ENCODE measurements at places on chromosomes 7 and 10.

DNA sequence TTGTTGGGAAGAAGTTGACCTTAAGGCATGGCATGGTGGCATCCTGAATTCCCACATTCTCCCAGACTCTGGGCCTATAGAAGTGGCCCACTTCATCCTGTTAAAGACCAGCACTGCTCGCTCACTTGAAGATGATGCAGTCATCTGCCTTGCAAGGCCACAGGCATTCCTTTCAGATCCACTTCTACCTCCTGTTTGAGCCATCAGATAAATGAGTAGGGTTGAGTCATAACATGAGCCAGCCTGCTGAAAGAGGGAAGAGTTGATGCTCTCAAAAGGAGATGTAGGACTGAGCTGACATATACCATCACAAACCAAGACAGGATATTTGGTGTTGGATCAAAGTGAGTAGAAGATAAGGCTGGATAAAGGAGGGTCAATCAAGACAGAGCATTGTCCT is 1.5 kb upstream of the EBLN1 start:
- DNase-seq, result no peak

DNA sequence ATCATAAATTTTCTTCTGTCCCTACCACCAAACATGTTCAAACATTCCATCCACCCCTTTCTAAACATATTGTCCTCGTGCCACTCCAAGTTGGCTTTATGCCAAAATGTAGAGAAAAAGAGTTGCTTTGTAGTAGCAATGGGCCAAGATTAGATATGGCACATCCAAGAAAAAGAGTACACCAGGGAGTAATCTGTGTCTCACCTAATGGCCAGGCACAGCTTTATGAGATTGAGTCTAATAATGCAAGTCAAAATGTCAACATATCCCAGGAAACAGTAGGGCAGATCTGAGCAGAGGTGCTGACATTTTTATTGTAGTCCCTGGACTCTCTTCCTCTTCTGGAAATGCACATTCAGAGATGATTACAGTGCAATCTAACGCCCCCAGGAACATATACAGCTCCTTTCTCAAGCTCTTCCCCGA is 5.7 kb upstream of the OR6V1 start:
- DNase-seq, result no peak

- DNase-seq, result no peak
Observed at GRCh38 chr7:41599760-41600159, 103.1 kb downstream of the INHBA start.

- no peak for DNase-seq
Observed at GRCh38 chr10:36202881-36203280, 560.8 kb upstream of the FZD8 start.

GRCh38 chr7:30312178-30312577 is 27.8 kb downstream of the ZNRF2 start:
- no peak for DNase-seq

DNA sequence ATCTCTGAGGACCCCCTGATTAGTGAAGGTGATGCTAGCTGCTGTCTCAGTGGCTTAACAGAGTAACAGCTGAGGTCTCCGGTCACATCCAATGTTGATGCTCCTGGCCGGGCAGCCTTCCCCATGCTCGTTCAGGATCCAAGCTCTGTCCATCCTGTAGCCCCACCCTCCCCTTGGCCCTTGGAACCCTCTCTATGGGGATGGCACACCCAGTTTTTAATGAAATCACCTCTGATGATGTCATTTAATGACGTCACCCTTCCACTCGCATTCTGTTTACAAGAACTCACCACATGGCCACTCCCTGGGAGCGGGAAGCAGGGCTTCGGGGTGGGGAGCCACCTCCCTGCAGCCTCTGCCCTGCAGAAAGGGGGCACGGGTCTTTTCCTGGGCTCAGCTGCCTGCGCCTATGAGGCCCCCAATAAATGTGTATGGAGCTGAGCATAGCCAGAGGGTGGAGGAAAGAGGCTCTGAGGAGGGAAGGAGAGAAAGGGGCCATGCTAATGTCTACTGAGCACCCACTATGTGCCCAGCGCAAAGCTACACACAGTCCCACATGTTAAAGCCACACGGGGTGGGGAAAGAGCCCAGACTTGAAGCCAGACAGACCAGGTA is 95.5 kb downstream of the OAT start:
- DNase-seq, result no peak

- no peak for DNase-seq
Observed at GRCh38 chr10:52663161-52663560, 109.4 kb downstream of the MBL2 start.

DNA sequence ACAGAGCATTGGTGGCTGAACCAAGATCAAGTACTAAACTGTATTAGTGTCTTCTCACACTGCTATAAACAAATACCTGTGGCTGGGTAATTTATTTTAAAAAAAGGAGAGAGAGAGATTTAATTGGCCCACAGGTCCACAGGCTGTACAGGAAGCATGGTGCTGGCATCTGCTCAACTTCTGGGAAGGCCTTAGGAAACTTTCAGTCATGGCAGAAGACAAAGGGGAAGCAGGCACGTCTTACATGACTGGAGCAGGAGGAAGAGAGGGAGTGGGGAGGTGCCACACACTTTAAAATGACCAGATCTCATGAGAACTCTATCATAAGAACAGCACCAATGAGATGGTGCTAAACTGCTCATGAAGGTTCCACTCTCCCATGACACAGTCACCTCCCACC is 95.2 kb upstream of the JCAD start:
- no peak for DNase-seq

- no peak for DNase-seq
Observed at GRCh38 chr7:92874567-92874966, 38.2 kb upstream of the CDK6 start.

DNA sequence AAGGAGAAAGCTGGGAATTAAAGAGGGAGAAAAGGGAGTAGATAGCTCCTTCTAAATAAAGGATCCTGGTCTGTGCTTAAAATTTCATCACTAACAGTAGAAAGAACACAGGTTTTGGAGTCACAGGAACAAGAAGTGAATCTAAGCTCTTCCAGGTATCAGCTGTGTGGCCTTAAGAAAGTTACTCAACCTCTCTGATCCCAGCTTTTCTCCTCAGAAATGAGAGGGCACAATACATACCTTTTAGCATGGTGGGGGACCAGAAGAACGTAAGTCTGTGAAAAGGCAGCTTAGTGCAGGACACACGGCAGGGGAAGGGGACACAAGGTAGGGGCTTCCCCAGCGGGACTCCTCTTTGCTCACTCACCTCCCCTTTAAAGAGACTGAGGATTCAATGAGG is 13.4 kb downstream of the GFRA1 start:
- no peak for DNase-seq

DNA sequence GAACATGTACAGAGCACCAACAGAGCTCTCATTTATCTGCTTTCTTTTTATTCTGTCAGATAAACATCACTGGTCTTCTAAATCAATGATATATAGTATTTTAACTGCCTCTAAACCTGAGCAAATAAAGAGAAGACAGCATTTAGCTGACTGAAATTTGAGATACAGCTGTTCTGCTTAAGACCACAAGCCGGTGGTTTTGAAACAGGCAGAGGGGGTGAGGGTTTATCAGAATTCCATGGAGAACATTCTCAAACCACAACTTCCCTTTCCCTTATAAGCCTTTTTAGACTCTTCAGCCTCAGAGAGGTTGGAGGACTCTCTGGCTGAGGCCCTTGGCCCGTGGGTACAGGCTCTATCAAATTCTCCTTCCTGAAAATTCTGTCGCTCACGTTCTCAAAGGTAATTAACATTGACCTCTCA is 87.4 kb upstream of the RSU1 start:
- no peak for DNase-seq

GRCh38 chr7:100893318-100893895 is 2.3 kb downstream of the ACHE start:
- no peak for DNase-seq

DNA sequence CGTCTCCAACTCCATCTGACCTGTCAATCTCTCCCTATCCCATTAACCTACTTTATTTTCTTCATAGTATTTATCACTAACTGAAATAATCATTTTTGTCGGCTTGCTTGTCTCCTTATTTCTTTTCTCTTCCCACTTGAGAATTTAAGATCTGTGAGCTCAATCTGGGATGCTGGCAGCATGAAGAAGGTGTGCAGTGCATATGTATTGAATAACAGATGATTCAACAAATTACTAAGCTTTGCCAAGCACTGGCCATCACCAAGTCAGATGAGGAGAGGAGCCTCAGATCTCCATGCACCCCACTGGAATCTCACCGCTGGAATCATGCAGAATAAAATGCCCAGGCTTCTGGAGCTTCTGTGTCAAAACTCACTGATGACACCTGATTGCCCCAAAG is 47.6 kb upstream of the PPP1R3C start:
- no peak for DNase-seq

- DNase-seq, result no peak
Observed at GRCh38 chr7:128003787-128004186, 27.4 kb downstream of the LRRC4 start.

DNA sequence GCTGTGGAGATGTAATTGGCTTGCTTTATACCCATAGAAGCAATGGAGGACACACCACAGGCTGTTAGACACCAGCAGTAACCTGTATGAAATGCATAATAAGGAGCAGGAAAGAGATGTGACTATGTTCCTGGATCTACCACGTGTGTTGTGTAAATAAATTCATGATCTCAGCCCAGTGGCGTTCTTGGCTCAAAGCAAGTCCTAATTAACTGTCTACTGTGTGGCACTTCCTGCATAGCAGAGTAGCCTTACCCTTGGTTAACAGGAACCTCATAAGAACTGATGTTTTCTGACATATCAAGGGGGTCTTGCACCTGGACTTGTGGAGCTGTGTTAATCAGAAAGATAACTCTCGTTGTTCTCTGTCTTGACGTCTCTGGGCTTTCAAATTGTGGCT is 25.7 kb upstream of the FAM180A start:
- no peak for DNase-seq

GRCh38 chr7:33422825-33423645 is 293.7 kb downstream of the BBS9 start:
- no peak for DNase-seq

DNA sequence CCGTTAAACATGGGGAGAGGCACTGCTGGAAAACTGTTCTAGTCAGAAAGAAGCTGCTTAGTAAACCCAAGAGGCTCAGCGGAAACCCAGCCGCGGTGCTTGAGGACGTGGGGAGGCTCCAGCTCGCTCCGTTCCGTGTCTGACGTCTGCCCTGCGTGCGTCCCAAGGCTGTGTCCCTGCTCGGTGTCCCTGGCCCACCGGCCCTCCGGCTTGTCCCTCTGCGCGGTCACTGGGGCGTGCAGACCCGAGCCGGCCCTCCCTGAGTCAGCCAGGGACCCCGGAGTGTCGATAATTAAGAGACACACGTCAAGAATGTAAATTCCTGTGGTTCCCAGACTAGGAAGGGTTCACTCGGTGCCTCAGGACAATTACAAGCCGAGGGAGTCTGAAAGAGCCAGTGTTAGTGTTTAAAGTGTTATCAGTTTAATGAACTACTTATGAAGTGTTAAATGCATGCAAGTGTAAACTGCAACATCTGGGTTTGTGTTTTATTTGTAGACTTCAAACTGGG is 98.9 kb downstream of the WDR11 start:
- peak; percentile 40 for DNase-seq

DNA sequence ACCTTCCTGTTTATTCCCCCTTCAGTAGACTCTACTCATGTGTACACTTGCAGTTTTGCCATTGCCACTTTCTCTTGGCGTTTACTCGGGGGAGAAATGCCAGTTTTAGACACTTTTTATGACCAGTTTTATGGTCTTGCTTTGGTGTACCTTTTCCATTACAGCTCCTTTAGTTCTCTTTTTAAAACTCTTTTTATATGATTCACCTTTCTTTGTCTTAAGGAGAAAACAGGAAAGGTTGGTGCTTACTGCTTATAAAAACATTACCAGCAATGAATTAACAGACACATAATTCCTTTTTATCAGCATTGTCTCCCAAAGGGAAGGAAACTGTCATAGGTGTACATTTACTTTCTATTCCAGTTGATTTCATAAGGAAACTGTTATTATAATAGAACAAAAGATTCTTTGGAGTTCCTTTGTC is 11.9 kb downstream of the TSPAN13 start:
- no peak for DNase-seq

- DNase-seq, result no peak
Observed at GRCh38 chr10:128848810-128849209, 618.2 kb upstream of the MGMT start.

DNA sequence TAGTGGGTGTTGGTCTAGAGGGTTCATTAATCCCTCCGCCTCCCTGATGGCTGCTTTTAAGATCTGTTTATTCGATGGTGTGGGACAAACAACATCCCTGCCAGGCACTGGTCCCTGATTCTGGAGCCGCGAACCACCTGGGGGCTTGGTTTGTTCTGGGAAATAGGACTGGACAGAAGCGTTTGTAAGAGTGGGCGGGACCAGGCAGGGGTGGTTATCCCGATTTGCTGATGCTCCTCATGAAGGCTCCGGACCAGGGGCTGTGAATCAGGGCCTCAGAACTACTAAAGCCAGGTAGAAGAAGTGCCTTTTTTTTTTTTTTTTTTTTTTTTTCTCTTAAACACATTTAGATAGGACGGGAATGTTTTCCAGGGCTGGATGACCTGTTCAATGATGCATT is 273.4 kb downstream of the WDR37 start:
- DNase-seq, result no peak

DNA sequence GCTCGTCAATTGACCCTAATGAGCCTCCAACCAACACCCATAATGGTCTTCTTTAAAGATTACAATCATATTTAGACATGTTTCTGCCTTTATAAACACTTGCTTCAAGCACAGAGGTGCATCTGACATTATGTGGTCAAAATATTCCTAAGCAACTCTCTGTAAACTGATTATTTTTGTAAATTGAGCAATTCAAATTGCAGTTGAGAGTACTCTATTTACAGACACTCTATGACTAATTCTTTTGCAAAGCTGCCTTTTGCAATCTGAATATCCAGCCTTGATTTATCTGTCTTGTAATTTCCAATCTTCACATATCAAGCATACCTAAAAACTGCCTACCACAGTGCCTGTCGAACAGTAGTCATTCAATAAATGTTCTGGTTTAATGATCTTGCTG is 112.0 kb downstream of the PDE1C start:
- no peak for DNase-seq

- no peak for DNase-seq
Observed at GRCh38 chr10:48762064-48763042, 77.7 kb downstream of the WDFY4 start.

- no peak for DNase-seq
Observed at GRCh38 chr10:130961506-130962239, 349.8 kb downstream of the TCERG1L start.

DNA sequence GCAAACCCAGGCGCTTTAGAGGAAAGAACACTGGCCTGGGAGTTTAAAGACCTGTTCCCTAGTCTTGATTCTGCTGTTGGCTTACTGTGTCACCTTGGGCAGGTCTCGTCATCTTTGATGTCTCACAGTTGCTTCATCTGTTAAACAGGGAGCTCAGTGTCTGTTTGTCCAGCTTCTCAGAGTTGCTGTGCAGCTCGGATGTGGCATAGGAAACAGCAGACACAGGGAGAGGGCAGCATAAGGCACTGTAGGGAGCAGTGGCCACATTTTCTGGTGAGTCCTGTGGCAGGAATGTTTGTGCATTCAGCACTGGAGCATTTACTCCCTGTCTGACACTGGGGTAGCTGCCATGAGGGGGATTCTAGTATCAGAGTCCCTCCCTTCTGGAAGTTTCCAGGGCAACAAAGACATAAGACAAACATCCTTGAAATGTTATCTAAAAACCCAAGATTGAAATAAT is 2.0 kb downstream of the REPIN1 start:
- DNase-seq, result no peak

GRCh38 chr10:77501152-77501845 is 136.3 kb downstream of the KCNMA1 start:
- no peak for DNase-seq

All from left ventricle myocardium superior (tissue), 1 donor.